Camera-type eye (tissue), 1 donor: ENCODE measurements at places on chromosomes 7 and 10. TPM values are rescaled to one million over a fixed set of nuclear protein-coding genes. Genes with fewer than 3 reads are reported as not detected.

GET4 gene
- 40.3 TPM for total RNA-seq

AOAH gene
- total RNA-seq = 7.1 TPM

PITX3 gene
- 2.1 TPM for total RNA-seq

CRCP gene
- total RNA-seq = 46.3 TPM

FBXL13 gene
- 10.0 TPM for total RNA-seq

CPA1 gene
- 0.66 TPM for total RNA-seq

SLC26A5 gene
- total RNA-seq = 0.71 TPM

SLC13A1 gene
- total RNA-seq = not detected

MBL2 gene
- not detected for total RNA-seq

TRIM50 gene
- total RNA-seq = not detected

TMEM196 gene
- 9.7 TPM for total RNA-seq

ZNF37A gene
- total RNA-seq = 42.6 TPM
